ENCODE measurements at places on chromosomes 11 and 22.

GRCh38 chr11:953512-953911 lies 27.8 kb downstream of the AP2A2 start:
- no peak for DNase-seq

- DNase-seq = no peak
Measured at GRCh38 chr11:8267831-8268529, 4.3 kb upstream of the LMO1 start.

DNA sequence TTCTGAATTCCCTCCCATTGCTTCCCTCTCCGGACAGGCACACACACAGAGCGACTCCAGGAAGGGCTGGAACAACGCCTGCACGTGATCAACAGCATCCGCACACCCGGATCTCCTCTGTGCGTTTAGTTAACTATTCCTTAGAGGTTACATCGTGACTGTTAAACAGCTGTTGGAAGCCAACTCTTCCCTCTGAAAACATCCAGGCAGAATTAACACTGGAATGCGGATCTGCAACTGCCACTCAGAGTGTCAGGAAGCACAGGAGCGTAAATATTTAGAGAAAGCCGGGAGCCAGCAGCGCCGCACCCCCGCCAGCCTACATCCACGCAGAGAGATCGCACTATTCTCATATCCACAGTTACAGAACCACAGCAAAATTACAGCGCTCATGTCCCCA lies 46.2 kb downstream of the SHANK2 start:
- DNase-seq = no peak

GRCh38 chr22:35457729-35458546 lies 58.0 kb downstream of the MCM5 start:
- DNase-seq = no peak

- no peak for DNase-seq
Measured at GRCh38 chr11:88886796-88887195, 179.0 kb downstream of the GRM5 start.

DNA sequence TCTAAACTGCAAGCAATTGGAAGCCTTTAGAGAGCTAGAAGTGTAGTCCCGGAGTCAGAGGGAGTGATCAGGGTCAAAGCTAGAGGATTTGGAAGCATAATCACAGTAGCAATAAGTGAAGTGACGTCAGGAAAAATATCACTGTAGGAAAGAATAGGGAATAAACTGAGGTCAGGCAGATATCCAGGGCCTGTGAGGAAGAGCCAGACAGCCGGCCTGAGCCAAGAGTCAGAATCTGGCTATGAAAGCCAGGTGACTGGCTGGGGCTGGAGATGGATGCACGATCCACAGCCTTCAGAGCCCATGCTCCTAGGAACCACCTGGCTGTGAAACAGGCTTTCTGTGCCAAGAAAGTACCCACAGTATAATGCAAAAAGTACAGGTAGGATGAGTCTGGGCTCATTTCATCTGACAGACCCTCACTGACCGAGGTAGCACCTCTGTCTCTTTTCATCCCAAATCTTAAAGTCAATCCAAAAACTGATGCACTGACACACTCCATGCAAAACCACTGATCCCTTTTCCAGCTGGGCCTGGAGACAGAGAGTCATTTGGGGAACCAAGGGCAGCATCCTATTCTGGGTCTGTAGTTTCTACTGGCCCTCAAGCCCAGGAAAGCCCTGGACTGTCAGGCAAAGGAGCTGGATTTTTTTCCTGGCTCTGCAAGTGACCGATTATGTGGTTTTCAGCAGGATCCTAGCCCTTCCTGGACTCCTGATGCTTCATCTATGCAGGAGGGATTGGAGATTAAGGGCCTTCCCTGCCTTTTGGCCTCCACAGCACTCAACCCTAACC lies 21.3 kb downstream of the TRIM66 start:
- DNase-seq = no peak

DNA sequence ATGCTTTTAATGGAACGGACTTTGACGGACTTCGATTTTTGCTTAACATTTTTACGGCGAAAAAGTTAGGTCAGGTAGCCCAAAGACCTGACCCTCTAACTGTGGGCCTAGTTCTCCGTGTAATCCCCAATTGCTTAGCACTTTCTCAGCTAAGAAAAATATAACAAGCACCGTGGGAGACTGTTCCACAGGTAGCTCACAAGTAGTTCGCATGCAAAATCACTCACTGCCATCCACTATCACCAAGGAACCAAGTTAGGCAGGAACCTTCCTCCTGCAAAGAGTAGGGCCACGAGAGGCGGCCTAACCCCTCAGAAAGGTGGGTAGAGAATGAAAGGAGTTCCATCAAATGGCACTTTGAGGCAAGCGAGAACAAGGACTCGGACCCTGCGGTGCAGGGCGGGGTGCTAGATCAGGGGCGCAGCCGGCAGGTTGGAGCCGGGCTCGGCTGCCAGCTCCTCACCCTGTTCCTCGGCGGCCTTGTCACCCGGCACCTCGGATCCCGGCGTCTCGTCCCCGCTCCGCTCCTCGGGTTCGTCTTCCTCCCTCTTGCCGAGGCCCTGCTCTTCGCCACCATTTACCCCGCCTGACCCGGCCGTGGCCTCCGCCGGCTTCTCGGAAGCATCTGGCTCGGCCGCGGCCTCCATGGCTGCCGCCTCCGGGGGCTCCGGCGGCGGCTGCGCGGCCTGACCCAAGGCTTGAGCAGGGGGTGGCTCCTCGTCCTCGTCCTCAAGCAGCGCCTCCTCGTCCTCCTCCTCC lies 922 bp downstream of the HNRNPUL2 start:
- no peak for DNase-seq

GRCh38 chr22:37726241-37726887 lies 29.5 kb downstream of the TRIOBP start:
- DNase-seq = no peak

All from stimulated activated CD4-positive, alpha-beta T cell treated with anti-CD3 and anti-CD28 coated beads, Interleukin-1b, Interleukin-23, amount 100 ng/mL, for 1 hour (primary cell).